ENCODE measurements at places on chromosomes 6 and 20.

GRCh38 chr6:87291883-87292282 is 30.5 kb upstream of the SMIM8 start:
- peak; percentile 4 for DNase-seq

DNA sequence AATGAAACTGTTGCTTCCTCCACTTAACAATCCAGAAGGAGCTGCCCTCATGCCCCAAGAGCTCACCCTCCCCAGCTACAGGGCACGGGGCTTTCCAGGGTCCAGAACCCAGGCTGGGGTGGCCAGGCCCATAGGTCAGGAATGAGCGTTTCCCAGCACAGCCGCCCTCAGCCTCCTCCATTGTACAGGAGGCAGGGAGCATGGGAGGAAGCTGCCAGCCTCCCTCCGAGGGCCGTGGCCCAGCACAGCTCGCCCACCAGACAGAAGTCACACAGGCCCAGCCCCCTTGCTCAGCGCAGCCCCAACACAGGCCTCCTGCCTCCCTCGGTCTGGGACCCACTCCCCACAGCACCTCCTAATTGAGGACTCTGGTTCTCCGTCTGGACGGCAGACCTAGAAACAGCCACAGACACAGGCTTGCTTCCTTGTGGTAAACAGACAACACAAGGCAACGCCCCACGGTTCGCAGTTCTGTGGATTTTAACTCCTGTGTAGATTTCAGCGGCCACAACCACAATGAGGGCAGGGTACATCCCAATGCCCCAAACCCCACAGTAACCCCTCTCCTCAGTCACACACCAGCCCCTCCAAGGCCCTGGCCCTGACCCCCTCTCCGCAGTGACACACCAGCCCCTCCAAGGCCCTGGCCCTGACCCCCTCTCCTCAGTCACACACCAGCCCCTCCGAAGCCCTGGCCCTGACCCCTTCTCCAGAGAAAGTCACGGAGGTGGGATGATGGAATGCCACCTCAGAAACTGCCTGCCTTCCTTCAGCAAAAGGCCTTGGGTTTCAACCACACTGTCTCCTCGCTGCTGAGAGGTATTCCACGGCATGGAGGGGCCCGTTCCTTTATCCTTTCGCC is 173.5 kb downstream of the DLL1 start:
- no peak for DNase-seq

GRCh38 chr6:108051481-108051880 is 23.1 kb downstream of the OSTM1 start:
- DNase-seq: no peak

- DNase-seq: no peak
Measured at GRCh38 chr20:47146686-47147085, 209.8 kb downstream of the ZMYND8 start.

DNA sequence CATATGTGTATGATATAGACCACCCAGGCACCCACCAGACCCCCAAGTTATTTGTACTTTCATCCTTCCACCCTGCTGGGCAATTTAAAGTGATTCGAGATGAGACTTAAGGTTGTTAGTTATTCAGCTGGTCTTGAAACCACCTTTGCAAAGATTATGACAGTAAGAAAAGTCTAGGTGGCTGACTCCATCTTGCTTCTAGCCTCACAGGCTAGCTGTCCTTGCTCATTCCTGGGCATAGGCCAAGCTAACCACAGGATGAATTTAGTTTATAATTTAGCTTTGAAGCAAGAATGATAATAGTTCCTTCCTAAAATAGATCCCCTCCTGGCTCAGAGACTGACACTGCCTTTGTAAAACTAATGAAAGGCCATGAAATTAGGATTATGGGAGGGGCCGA is 71.9 kb upstream of the IYD start:
- no peak for DNase-seq

DNA sequence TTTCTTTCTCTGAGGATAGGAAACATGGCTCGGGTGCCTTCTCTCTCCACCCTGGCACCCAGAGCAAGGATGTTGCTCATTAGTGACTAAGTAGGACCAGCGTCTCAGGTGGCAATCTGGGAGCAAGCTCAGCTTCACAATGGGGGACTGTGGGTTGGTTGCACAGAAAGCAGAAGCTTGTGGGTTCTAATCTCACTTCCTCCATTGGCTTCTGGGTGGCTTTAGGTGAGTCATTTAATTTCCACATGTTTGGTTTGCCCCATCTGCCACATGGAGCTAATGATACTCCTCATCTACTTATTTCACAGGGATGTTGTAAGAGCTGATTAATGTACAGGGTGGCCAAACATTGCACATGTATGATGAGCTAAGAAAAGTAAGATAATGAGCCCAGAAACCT is 54.8 kb upstream of the AKIRIN2 start:
- DNase-seq: no peak

DNA sequence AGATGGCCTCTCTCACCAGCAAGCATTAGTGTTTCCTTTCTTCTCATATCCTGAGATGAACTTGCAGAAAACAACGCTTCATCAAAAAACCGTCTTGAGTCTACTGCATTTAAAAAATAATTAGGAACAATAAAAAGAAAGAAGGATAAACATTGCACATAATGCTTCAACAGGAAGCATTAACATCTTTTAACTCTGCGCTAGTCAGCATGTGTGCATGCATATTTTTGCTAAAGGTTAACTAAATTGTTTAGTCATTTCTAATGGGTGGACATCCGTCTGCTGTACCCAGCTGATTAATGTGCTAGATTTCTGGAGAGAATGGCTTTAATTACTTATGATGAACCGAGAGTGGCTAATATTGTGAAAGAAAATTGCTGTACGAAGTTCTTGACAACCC is 349.3 kb downstream of the SOX4 start:
- DNase-seq: no peak

DNA sequence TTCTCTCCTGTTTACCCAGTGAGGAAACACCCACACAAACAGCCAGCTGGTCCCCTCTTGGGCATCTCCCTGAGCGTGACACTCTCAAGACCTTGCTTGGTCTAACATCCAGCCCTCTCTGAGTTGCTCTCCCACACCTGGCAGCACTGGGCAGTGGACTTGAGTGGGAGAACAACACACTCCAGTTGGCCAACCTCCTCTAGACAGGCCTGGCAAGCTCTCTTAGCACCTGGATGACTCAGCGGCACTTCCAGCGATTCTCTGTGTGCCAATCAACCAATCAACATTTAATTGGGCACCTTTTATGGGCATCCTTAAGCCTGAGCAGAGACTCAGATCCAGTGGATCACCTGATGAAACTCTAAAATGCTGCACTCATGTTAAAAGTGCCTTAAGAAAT is 76.6 kb upstream of the QKI start:
- DNase-seq: no peak

DNA sequence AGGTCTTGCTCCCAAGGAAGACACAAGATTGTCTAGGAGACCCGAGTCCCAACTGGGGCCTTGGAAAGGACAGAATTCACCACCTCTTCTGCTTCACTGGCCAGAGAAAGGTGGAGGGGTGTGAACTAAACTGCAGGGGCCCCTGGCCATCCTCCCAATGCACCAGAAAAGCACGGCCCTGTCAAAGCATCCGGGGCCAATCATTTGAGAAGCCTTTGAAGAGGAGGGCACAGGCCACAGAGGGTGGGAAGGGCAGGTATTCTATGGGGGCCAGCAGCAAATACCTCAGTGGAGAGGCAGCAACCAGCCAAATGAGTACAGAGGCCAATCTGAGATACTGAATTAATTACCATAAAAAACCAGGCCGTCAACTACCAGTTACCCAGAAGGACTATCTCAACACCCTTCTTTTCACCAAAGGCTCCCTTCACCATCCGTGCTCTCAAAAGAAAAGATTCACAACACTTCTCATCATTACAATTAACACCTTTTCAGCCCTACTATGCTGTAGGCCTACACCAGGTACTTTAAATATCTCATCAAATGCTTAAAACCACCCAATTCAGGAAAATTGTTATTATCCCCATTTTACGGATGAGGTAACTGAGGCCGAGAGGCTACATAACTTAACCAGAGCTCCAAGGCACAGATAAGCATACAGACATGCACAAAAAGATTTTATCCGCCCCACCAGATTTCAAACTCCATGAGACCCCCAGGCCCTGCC is 50.7 kb downstream of the TRERF1 start:
- DNase-seq: no peak

DNA sequence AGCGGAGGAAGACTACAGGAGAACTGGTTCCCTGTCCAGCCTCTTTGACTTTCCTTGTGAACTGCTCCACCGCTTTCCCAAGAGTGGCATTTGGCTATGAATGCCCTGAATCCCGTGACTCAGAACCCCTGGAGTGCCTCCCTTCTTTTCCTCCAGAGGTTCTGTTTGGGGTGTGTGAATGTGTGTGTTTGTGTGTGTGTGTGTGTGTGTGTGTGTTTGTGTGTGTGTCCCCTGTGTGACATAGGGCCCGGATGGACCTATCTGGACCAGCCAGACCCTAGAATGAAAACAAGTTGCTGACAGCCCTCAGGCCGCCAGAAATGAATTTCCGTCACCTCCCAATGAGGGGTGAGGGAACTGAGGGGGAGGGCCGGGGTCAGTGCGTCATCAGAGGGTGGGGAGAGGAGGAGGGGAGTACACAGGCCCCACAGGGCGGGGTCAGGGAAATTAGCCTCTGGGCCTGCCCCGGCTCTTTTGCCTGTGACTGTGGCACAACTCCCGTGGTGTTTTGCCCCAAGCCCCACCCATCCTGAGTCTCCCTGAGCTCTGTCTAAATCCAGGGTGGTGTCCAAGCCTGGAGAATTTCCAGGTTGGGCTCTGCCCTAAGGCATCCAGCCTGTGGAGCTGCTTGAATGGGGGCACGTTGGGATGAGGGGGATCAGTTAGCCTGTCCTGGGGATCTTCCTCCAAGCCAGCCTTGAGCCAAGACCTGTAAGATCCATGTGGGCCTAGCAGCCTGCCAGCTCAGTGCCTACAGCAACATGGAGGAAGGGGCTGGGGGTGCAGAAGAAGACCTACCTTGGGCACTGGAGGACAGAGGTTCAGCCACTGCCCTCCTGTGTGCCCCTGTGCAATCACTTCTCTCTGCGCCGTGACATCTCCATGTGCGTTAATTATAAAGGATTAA is 15.2 kb upstream of the MRPS18A start:
- no peak for DNase-seq

GRCh38 chr20:37298190-37298939 is 8.9 kb downstream of the MANBAL start:
- DNase-seq: no peak

DNA sequence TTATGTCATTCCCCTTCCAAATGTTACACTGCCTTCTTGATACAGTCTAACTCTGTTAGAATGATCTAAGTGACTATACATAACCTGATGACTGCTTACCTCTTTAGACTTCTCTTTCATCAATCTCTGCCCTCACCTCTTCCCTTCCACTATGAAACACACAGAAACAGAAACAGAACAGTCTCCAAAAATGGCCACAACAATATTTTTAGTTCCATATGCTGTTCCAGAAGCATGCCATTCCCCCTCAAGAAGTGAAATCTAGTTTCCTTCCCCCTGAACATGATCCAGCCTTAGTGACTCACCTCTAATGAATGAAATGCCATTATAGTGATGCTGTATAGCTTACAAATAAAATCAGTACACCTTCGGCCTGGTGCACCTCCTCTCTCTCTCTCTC is 229.3 kb upstream of the TENT5A start:
- DNase-seq: no peak

- DNase-seq: no peak
Measured at GRCh38 chr6:108187519-108187918, 21.7 kb downstream of the NR2E1 start.

GRCh38 chr6:31038559-31038958 is 28.3 kb downstream of the MUC22 start:
- no peak for DNase-seq

DNA sequence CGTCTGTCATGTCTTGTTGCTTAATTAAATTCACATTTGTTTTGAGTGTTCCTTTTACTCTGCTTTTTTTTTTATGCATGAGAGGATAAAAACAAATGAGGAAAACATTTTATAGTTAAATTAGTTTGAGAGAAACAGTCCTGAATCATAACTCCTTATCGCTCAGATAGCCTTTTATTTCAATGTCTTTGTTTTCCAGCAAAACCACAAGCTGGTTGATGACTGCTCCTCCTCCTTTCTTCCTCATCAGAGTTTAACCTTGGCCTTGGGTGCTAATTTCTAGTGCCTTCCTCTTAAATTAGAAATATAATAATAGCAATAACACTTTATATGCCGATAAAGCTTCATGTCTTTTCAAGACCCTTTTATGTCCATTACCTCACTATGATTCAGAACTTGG is 3.1 kb downstream of the NOX3 start:
- DNase-seq: no peak

- no peak for DNase-seq
Measured at GRCh38 chr6:168371981-168372711, 52.6 kb upstream of the DACT2 start.

GRCh38 chr6:24910961-24911725 is 24.6 kb downstream of the RIPOR2 start:
- DNase-seq: peak; percentile 63

- DNase-seq: no peak
Measured at GRCh38 chr6:79467716-79468115, 69.5 kb downstream of the LCA5 start.

- no peak for DNase-seq
Measured at GRCh38 chr20:6120491-6120988, 2.3 kb downstream of the FERMT1 start.

GRCh38 chr20:63100174-63100925 is 93.6 kb upstream of the BHLHE23 start:
- no peak for DNase-seq

GRCh38 chr20:48295445-48295903 is 510.2 kb upstream of the SULF2 start:
- DNase-seq: no peak

DNA sequence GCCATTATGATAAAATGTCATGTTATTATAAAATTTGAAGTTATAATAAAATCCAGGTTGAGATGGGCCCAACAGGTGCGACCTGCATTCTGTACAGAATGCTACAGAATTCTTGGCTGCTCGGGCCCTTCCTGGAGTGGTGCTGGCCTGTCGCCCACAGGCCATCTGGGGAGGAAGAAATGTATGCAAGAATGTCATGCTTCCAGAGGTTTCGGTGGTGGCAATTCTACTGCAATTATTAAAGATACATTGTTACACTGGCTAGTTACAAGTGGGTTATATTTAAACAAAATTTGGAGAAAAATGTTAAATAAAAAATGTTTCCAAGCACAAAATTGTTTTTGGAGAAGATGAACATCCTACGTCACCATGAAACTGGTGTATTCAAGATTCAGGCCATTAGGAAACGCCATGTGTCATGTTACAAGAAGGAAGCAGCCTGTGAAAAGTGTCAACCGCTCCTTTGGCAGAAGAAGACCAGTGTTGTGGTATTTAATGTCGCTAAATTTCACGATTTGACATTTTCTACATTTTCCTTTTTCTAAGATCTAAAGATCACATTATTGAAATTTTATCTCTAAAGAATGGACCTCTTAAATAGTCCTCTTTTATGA is 7.1 kb downstream of the RAMACL start:
- DNase-seq: no peak

GRCh38 chr20:59939879-59940128 is 301 bp downstream of the PPP1R3D start:
- no peak for DNase-seq

GRCh38 chr6:135260612-135261011 is 79.5 kb downstream of the MYB start:
- DNase-seq: no peak
